ENCODE measurements at places on chromosomes 4 and X.

GRCh38 chr4:183602557-183603027 is 56.4 kb downstream of the RWDD4 start:
- DNase-seq, result no peak

DNA sequence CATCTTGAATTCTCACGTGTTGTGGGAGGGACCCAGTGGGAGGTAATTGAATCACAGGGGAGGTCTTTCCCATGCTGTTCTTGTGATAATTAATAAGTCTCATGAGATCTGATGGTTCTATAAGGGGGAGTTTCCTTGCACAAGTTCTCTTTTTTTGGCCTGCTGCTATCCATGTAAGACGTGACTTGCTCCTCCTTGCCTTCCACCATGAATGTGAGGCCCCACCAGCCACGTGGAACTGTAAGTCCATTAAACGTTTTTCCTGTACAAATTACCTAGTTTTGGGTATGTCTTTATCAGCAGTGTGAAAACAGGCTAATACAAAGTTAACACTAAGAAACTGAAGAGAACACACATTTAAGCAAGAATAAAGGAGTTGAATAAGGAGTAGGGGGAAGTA is 16.0 kb downstream of the TBCK start:
- no peak for DNase-seq

DNA sequence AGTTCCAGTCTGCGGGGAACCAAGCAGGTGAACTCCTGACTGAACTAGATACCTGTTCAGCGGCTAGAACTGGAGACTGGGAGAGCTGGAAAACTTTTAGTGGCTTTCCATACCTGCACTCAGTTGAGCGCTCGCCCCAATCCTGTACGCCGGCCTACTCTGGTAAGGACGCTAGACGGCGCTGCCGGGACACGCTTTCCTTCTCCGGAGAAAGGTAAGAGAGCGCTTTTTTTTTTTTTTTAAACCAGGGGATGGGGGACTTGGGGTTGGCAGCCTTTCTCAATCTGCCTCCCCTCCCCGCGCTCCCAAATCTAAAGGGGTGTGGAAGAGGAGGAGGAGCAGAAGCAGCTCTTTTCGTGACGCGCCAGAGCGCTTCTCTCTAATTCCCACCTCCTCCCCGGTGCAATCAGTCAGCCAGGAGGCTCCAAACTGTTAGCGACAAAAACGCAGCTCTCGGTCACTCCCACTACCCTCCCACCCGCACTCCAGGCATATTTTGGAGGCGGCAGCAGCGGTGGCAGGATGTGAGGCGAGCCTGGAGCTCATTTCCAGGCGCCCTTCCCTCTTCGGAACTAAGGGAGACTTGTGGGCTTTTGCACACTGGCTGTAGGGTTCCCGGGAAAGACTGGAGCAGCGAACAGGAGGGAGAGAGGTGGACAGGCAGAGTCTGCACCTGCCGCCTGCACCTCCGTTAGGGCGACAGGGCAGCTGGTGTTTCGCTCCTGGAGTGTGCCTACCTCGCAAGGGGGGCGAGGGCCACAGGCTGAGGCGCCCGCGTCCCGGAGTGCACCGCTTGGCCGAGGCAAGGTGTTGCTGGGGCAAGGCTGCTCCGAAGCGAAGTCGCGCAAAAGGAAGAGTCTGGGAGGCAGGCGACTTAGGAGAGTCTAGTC is at the start of gene IL1RAPL2:
Gene IL1RAPL2, plus strand, starts transcription at position 409 of the 890 bp plus-strand sequence.
- DNase-seq, result no peak

GRCh38 chr4:72209600-72209999 is 177.8 kb downstream of the NPFFR2 start:
- no peak for DNase-seq

- DNase-seq, result no peak
Observed at GRCh38 chrX:81232218-81232617, 30.3 kb downstream of the SH3BGRL start.

GRCh38 chrX:24341795-24342194 is 18.6 kb upstream of the SUPT20HL1 start:
- no peak for DNase-seq

- DNase-seq, result no peak
Observed at GRCh38 chrX:41526925-41527324, 79.8 kb downstream of the NYX start.

DNA sequence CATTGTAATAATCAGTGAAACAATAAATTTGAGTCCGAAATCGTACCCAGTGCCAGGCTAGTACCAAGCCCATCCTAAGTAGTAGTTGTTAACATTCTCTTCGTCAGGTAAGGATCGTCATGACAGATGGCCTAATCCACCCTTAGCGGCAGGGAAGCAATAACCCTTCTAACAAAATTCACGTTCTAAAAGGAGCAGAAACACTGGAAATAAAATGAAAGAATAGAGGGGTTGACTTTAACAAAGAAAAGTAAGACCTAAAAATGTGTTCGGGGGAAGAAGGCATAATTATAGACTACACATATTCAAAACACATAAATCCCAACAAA is 142.7 kb downstream of the CPEB2 start:
- no peak for DNase-seq

DNA sequence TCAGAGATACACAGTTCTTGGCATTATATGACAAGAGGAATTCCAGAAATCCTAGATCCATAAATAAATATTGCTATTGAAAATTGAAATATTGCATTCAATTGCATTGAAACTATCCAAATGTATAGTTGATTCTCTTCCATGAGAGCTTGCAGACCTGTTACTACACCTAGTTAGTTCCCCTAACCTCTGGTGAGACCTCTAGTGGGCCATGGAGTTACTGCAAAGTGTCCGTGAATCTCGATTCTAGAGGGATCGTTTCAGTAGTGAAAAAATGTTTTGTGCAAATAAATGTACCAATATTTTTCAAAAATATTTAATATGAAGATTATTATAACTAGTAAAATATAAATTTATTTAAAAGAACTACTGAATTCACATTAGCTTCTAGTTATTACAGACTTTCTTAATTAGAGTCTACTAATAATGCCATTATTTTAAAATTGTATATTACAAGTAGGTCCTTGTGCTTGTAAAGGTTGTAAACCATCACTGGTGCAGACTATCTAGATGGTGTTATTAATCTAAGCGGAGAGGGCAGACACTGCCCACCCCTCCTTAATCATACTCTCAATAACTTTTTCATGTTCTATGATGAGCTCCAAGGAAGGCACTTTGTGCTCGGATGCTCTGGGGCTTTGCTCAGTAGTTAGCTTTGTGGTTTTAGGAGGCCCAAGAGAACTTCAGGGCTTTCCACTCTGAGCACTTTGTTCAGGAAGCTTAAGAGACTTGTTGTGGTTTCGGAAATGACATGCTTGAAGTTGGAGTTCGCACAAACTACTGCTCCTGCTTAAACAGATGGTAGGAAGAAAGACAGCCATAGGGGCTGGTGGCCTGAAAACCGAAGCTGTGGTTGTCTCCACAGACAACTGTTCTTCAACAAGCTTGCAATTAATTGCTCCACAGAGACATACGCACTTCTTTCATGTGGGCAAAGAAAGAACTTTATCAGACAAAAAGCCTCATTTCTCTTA is 42.8 kb downstream of the IL21 start:
- DNase-seq, result no peak

DNA sequence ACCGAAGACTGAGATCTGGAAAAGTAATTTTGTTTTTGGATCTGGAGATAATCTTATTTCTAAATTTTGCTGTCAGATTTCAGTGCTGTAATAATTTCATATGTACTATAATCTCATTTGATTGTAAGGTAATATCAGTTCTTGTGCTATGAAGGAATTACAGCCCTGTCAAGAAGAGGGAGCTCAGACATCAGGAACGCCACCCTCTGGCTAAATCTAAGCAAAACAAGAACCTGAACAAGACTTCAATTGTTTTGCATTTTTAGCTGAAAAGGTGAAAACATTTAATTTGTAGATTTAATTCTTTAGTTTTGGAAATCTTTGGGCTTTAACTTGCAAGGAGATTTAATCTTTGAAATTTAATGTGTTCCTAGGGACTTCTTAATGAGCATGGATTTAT is 525.4 kb upstream of the HS3ST1 start:
- DNase-seq, result no peak

GRCh38 chr4:15042529-15043167 is 40.4 kb downstream of the CPEB2 start:
- DNase-seq, result no peak

DNA sequence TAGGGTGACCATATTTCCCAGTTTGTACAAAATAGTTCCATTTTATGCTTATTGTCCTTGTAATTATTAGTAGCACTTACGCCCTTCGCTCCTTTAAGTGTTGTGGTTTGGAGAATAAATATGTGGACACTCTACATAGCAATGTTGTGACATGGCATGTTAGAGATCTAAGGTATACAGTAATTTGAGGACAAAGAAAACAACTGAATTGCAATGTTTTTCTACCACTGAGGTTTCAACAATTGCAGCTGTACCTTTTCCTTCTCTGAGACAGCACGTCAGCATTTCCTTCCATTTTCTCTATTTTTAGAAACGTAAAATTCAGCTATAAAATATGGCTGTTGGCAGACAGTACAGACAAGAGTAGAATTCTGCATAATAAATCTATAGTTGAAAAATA is 323.1 kb downstream of the MAPK10 start:
- DNase-seq, result no peak

All from vagina (tissue), 2 donors.